ENCODE measurements at places on chromosomes 13 and 19.

GRCh38 chr19:58150328-58150921 is at the start of gene ZNF329:
ZNF329 (minus strand) TSS chr19:58150789; CDS start chr19:58129503, 21,286 bp downstream.
- peak; percentile 85 for DNase-seq

- DNase-seq = no peak
Measured at GRCh38 chr13:39887387-39887786, 231.9 kb downstream of the COG6 start.

DNA sequence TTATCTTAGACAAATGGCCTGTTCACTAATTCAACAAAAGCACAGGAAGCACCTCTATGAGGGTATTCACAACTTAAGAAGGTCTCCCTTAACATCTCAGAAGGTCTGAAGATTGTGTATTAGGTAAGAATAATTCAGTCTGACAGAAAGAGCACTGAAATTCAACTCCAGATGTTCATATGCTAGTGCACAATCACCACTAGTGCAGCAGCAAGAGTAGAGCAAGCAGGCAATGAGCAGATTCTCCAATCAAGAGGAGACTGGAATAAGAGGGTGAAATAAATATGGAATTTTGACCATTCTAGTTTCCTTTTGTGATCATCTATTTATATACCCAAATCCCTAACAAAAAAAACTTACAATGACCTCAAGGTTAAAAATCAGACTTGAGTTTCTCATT is 52.0 kb downstream of the MPHOSPH8 start:
- no peak for DNase-seq

- no peak for DNase-seq
Measured at GRCh38 chr13:85386424-85386823, 412.8 kb downstream of the SLITRK6 start.

DNA sequence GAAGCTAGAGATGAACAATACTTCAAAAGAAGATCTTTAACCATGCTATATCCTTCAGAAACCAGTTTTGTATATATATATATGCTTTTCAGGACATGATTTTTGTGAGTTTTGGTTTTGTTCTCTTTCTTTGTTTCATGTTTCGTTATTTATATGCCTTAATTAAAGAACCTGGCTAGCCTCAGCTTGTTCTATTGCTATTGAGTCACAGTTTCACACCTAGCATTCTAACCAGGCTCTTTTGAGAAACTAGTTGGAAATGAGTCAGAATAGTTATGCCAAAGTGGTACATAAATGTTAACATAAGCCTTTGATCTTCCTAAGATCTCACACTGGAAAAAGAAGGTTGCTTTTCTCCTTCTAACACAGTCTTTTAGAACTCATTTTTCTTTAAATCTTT is 1925.2 kb downstream of the OLFM4 start:
- DNase-seq = no peak

GRCh38 chr19:12871681-12872080 is 9.6 kb downstream of the DNASE2 start:
- no peak for DNase-seq

DNA sequence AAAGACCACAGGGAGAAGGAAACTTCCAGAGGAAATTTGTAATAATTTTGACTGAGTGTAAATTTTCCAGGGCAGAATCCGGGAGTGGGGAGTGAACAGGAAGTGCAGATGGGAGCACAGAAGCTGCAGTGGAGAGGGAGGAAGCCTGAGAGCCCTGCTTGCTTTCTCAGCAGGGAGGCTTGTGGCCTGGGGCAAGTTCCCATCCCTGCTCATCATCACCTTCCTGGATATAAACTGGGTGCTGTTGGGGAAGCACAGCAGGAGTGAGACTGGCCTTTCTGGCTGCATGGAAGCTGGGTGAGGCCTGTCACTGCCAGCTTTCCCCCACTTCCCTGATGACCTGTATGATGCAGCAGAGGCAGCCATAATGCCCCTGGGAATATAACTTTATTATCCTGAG is 532.9 kb downstream of the SLITRK6 start:
- DNase-seq = no peak

- no peak for DNase-seq
Measured at GRCh38 chr19:56189785-56190184, 7.8 kb downstream of the ZSCAN5B start.

GRCh38 chr19:43610493-43610892 is 1.4 kb upstream of the SRRM5 start:
- no peak for DNase-seq

GRCh38 chr19:50309396-50310125 is 19.6 kb downstream of the KCNC3 start:
- DNase-seq = no peak

- peak; percentile 29 for DNase-seq
Measured at GRCh38 chr19:38213911-38214625, 10.0 kb downstream of the DPF1 start.

DNA sequence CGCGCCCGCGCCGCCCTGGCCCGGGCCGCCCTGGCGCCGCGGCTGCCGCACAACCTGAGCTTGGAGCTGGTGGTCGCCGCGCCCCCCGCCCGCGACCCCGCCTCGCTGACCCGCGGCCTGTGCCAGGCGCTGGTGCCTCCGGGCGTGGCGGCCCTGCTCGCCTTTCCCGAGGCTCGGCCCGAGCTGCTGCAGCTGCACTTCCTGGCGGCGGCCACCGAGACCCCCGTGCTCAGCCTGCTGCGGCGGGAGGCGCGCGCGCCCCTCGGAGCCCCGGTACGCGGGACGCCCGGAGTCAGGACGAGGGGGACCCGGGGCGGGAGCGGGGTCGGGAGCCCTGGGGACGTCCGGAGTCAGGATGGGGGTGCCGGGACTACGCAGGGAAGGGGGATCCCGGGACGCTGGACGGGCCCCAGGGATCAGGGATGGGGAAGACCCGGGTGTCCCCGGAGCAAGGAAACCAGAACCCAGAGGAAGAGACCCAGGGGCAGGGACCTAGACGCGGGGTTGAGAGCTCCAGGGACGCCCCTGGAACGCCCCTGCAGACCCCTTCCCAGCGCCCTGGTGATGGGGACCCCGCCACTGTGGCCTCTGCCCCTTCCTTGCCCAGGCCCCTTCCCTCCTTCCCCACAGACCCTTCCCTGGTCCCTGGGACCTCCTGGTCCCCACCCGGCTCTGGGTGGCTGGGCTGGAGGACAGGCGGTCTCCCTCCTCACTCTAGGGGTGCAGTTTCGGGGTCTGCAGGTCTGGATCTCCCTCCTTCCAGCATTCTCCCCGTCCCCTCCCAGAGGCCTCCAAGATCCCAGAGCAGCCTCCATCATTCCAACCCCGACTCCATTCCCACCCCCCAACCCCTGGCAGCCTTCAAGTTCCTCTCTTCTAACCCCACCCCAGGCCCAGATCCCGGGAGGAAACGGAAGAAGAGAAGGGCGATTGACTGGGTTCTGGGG is 645 bp downstream of the GRIN3B start:
- no peak for DNase-seq

GRCh38 chr13:89270736-89271135 is 1599.6 kb downstream of the SLITRK5 start:
- no peak for DNase-seq

DNA sequence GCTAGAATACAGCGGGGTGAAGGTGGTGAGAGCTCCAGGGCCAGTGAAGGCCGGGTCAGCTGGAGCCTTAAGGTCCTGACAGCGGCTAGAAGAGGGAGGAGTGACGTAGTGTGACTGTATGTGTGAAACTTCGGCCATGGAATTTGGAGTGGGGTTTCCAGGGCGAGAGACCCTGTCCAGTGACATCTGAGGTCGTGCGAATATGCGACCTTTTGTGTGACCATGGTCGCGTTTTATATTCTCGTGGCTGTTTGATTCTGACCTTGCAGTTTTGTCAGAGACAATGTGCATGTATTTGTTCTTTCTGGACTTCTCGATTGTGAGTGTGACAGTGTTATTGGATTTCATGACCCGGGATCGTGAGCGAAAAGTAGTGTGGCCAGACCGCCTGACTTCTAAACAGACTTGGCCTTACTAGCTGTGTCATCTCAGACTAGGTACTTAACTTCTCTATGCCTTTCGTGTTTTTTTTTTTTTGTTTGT is 405 bp upstream of the ZNF569 start:
- no peak for DNase-seq

GRCh38 chr19:17450264-17451075 is 2.0 kb upstream of the TMEM221 start:
- DNase-seq = no peak

DNA sequence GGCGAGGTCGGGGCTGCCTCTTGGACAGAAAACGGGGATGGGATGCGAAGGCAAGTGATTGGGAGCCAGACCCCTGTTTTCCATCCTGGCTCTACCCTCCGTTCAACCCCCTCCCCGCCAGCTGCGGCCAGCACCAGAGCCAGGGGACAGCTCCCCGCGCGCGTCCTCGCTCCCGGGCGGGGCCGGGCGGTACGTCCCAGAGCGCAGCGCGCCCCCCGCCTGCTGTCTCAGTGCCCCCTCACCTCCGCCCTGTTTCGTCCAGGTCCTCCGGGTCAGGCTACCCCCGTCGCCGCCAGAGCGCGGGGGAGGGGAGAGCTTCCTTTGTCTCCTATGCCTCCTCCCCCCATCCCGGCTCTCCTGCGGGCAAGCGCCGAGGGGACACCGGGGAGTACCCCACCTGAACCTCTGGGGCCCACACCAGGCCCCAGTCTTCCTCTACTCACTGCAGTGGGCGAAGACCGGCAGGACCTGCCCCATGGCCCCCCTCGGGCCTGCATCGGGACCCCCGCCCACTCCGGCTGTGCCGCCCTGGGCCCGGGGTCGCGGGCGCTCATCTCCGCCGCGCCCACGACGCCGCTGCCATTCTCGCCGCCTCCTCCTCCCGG is 396 bp downstream of the RTN2 start:
- DNase-seq = no peak
